ENCODE measurements at places on chromosomes 11 and 22.
A peak's percentile ranks its signal among the peaks of the same experiment; 100 is the strongest.

DNA sequence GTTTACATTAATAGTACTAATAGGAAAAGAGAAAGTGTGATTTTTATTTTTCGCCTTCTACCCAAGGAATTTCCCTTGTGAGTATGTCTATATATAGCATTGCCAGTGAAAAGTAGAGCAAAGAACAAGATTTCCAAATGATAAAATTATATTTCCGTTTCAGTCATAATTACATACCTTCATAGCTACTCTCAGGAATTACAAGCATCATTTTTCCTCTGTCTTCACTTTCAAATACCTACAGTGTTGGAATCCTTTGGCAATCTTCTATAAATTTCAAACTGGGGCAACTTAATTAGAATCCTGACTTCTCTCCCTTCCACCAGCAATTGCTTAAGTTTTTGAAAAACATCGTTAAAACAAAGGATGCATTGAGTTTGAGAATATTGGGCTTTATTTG is 35.5 kb upstream of the SPON1 start:
- no peak for DNase-seq

- DNase-seq, result no peak
Observed at GRCh38 chr22:34004058-34004457, 83.8 kb upstream of the LARGE1 start.

DNA sequence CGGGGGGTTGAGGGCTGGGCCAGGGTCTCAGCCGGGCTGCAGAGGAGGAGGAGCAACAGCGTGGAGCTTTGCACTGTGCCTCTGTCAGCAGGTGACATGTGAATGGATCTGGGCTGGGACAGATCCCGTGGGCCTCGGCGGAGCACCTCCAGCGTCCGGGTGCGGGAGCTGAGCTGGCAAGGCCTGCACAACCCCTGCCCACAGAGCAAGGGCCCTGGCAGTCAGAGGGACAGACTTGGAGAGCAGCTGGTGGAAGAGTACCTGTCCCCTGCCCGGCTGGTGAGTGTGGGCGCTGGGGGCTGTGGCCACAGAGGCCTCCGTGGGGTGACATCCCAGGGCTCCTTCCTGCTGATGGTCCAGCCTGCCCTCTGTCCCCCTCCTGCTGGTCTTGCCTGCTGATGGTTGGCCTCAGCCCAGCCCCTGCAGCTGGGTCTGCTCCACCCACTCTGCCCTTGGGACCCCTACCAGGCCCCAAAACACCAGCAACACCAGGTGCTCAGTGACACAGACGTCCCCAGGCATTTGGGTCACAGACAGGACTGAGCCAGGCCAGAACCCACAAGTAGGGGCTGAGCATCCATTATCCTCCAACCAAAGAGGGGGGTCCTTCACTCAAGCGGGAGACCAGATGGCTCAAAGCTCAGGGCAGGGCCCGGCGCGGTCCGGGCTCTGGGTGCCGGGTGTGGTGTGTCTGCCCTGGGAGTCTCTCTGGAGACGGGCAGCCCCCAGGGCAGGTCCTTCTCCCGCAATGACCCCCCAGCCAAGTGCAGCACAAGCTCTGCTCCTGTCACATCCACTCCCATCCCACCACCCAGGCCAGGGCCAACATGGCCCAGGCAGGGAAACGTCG is 3.5 kb downstream of the LRRC56 start:
- DNase-seq, result no peak

DNA sequence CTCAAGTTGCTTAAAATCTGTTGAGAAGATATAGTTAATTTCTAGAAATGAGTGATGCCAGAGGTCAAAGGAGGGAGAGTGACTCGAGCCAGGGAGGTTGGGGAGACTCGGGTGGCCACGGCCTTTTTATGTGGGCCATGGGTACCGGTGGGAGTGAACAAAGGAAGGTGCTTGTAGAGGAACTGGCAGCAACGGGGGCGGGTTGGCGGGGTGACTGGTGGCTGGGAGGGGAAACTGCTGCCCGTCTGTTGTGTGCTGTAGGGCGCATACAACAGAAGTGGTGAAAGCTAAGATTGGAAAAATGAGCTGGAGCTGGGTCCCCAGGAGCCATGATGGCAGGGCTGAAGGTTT is 5.4 kb downstream of the DAGLA start:
- DNase-seq, result no peak

- peak; percentile 52 for DNase-seq
Observed at GRCh38 chr11:13238879-13239514, 38.6 kb upstream of the BMAL1 start.

GRCh38 chr22:21446128-21446826 is 20.9 kb upstream of the TMEM191C start:
- DNase-seq, result no peak

DNA sequence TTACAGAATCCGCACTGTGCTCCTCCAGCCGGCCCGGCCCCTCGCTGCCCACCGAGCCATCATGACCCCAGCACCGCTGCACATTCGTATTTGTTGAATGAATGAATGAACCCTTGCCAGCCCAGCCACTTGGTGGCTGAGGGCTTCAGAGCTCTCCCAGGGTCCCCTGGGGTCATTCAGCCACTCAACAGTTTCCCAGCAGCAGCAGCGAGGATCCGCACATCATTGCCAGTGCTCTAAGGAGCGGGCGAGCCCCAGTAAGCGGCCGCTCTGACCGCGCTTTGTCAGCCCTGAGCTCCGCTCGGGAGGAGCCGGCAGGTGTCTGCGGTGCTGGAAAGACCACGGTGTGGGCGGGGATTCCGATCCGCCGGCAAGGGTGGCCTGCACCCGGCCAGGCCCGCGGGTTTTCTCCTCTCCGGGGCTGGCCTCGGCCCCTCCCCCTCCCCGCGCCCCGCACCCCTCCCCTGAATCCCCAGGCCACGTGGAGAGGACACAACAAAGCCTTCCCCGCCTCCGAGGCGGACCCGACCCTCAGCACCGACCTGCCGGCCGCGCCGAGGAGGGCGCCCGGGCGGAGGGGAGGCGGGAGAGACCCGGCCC is 563 bp downstream of the BID start:
- DNase-seq, result peak; percentile 13

- DNase-seq, result no peak
Observed at GRCh38 chr11:61699737-61700160, 19.6 kb downstream of the DAGLA start.

- no peak for DNase-seq
Observed at GRCh38 chr11:15045209-15045608, 28.2 kb upstream of the CALCB start.

DNA sequence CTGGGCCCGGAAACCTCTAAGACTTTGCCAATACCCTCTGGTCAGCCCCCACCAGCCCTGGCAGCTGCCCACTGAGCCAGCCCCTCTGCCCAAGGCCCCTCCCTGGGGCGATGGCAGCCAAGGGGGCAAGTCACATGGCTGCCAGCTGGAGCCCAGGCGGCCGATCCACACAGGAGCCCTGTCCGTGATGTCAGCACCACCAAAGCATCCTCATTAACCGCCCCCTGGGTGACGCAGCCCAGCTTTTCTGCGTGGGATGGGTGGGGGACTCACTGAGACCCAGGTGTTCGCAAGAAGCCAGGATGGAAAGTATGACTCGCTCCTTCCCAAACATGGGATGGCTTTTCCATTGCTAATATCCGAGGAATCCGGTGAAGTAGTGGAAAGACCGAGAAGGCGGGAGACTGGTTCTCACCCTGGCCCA is 46.6 kb upstream of the WNT7B start:
- DNase-seq, result peak; percentile 81

DNA sequence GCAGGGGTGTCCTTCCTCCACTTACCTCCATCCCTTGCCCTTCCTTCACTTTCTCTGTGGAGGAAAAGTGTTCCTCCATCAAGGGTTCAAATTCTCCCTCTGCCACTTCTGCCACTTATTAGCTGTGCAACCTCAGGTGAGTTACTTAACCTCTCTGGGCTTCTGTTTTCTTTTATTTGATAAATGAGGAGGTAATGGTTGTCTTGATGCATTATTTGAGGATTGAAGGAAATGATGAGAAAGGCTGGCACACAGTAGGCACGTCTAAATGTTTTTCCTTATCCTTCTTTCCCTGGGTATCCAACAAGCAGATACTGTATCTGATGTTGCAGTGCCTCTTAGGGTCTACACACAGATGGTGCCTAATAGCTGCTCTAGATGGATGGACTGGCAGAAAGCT is 14.3 kb upstream of the ALX4 start:
- DNase-seq, result no peak

- DNase-seq, result peak; percentile 8
Observed at GRCh38 chr11:11016068-11016467, 158.2 kb upstream of the ZBED5 start.

DNA sequence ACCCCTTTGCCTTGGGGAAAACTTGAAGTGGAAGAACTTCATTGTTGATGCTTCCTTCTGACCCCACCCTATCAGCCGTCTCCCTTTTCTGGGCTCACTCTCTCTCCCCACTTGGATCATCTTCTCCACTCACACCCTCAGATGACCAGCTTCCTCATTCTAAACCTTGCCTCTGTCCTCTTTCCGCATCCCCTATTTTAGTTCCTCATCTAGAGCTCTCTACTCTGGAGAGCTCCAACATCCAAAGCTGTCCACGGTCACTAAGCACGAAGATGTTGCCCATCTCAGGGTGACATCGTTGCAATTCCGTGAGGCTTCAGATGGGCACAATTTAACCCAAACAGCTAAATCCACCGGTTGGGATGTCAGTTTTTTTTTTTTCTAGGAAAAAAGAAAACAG is 31.6 kb upstream of the ME3 start:
- DNase-seq, result no peak

- peak; percentile 34 for DNase-seq
Observed at GRCh38 chr11:68380786-68381622, 68.6 kb downstream of the LRP5 start.

All from fibroblast of upper back skin (primary cell).